ENCODE measurements at places on chromosomes 16 and 17.
A peak's percentile ranks its signal among the peaks of the same experiment; 100 is the strongest.

GRCh38 chr17:38982858-38983746 is 15.9 kb upstream of the FBXO47 start:
- DNase-seq = no peak

- no peak for DNase-seq
Measured at GRCh38 chr16:27769561-27770255, 219.8 kb downstream of the KATNIP start.

DNA sequence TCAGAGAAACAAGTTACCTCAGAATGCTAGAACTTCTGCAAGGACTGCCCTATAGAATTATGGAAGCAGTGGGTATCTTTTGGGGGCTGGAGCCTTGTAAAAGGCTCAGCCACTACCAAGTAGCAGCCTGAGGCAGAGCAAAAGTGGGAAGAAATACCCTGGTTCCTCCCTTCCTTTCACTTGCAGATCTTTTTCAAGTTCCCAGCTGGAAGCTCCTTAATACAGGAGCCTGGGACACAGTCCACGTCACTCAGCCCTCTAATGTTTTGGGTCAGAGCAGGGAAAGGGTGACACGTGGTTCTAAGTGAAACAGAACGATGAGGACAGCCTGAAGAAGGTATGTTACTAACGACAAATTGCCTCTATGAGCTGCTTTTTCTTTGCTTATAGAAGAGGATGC is 93.1 kb downstream of the CNTNAP4 start:
- no peak for DNase-seq

DNA sequence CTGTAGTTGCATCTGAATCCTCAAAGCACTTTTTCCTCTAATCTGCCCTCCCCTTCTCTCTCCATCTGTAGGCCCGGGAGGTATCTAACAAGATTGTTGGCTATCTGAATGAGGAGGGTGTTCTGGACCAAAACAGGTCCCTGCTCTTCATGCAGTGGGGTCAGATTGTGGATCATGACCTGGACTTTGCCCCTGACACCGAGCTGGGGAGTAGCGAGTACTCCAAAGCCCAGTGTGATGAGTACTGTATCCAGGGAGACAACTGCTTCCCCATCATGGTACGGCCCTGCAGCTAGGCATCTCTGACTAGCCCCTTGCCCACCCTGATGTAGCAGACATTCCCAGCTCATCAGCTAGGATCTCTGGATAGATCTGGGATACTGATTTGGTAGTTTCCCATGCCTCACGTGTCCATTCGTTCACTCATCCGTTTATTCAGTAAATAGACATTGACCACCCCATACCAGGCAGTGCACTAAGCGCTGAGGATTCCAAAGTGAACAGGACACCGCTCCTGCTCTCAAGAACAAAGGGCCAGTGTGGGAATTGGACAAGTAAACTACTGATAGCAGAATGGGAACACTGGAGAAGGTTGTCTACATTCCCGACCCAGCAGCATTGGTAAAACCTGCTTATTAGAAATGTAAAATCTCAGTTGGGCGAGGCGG is 12.1 kb downstream of the LPO start:
- no peak for DNase-seq

DNA sequence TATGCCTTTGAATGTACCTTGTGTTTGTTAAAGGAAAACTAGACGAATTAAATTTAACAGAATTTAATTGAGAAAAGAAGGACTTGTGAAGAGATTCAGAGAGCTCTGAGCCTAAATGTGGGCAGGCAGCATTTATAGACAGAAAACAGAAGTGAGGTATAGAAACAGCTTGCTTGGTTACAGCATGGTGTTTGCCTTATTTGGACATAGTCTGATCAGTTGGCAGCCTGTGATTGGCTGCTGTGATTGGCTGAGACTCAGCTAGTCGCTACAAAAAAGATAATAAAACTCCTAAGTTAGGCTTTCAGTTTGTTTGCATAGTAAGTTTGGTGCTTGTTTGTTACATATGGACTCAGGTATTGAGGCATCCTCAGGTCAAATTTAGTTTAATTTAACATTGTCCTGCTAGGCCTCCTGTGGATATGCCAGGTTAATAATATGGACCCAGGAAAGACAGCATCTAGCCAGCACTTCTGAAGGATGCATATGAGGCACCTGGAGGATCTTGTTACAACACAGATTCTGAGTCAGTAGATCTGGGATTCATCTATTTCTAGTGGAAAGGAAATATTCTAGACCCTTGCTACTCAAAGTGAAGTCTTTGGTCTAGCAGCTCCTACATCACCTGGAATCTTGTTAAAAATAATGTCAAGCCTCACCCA is 43.4 kb downstream of the SLFN5 start:
- no peak for DNase-seq

DNA sequence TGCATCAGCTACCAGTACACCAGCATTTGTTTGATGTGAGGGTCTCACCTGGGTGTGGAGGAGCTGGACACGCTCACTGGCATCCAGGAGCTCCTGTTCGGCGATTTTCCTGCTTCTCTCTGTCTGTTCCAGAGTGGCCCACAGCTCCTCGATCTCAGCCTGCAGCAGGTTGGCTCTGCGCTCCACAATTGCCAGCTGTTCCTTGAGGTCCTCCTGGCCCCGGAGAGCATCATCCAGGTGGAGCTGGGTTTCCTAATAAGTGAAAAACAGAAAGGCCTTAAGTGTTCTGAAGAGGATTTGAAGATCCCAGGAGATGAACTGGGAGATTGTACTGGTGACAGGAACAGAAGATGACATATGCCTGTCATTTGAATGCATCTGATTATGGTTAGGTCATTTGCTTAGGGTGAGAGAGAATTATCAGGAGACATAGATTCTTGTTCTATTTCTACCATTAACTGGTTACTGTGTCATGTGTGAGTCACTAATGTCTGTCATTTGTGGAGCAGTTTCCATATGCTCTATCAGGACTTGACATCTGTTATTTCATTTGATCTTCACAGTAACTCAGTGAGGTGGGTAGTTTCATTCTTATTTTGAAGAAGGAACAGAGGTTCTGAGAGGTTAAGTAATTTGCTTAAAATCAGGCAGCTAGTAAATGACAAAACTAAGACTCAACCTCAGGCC is 21.5 kb upstream of the MYH13 start:
- no peak for DNase-seq

- peak; percentile 35 for DNase-seq
Measured at GRCh38 chr17:67421869-67422273, 44.8 kb downstream of the PITPNC1 start.

- peak; percentile 11 for DNase-seq
Measured at GRCh38 chr17:67435122-67435521, 58.0 kb downstream of the PITPNC1 start.

- DNase-seq = no peak
Measured at GRCh38 chr17:42894283-42895184, 6.1 kb upstream of the G6PC1 start.

- peak; percentile 52 for DNase-seq
Measured at GRCh38 chr17:76005263-76006149, 4.9 kb downstream of the CDK3 start.

DNA sequence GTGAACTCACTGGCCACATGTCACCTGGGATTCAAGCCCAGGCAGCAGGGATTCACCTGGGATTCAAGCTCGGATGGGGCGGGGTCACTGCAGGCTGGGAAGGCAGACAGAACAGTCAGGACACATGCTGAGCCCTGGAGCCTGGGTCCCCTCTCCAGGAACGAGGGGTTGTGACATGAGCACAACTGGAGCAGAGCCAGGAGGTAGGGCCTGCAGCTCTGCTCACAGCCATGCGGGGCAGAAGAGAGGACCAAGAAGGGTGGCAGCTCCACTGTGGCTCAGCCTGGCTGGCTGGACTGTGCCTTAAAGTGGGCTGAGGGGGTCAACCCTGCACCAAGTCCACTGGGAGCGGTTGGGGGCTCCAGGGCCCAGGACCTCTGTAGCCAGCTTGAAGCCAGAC is 150.1 kb downstream of the RAB11FIP4 start:
- no peak for DNase-seq

Measured in stimulated activated CD4-positive, alpha-beta T cell treated with anti-CD3 and anti-CD28 coated beads, Interleukin-15, amount 100 ng/mL, for 1 hour (primary cell).